ENCODE measurements at places on chromosomes 12 and 14. TPM values are rescaled to one million over a fixed set of nuclear protein-coding genes. Genes with fewer than 3 reads are reported as not detected.

GRCh38 chr12:64025174-64025958 lies 180.9 kb downstream of the SRGAP1 start:
- DNase-seq, result no peak

GRCh38 chr12:70178038-70178437 lies 65.2 kb upstream of the CNOT2 start:
- no peak for DNase-seq

- DNase-seq, result no peak
These were observed 13.5 kb upstream of the CMKLR1 start for GRCh38 chr12:108352591-108352990.

DNA sequence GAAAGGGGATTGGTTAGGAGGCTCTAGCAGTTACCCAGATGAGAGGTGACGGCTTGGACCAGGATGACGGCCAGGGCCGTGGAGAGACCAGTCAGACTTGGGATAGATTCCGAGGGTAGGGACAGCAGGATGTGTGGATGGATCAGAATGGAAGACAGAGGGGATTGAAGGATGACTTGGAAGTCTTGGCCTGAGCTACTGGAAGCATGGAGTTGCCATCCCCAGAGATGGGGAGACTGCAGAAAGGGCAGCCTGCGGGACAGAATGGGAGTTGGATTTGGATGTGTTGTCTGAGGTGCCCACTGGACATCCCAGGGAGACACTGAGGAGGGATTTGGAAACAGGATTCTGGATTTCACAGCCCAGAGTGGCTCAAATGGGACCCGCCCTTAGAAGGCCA lies 102.3 kb downstream of the CALM1 start:
- DNase-seq, result no peak

GRCh38 chr12:109827566-109828550 lies 5.3 kb downstream of the TRPV4 start:
- peak; percentile 31 for DNase-seq

DNA sequence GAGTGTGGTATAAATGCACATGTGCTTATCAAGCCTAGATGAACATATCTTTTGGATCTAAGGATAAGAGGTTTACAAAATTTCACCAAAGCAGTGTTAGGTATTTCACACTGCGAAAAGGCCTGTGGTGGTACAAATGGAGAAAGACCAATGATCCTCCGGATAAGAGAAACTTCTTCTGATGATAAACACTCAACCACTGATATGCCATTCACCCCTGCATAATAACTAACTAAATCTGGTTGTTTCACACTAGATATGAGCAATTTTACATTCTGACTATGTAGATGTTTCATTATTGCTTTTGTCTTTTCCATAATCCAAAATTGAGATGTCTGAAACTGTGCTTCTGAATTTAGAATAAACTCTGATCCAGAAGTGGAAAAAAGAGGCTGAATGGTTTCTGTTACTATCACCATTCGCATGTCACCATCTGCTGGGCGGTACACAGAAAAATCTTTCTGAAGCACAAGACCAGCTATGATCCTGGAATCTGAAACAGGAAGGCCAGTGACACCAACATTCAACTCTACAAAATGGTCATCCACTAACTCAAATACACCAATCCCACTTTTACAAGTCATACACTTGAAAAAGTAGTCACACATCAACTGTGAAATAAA lies 1.3 kb downstream of the BBS10 start:
- DNase-seq, result no peak

DNA sequence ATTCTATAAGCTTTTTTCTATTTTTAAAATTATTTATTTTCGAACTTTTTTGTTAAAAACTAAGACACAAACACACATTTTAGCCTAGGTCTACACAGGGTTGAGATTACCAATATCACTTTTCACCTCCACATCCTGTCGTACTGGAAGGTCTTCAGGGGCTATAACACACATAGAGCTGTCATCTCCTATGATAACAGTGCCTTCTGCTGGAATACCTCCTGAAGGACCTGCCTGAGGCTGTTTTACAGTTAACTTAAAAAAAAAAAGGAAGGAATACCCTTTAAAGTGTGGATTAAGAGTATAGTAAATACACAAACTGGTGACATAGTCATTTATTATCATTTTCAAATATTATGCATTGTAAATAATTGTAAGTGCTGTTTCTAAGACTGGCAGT lies 43.0 kb downstream of the RASSF8 start:
- no peak for DNase-seq

- no peak for DNase-seq
These were observed 14.2 kb downstream of the UBE3B start for GRCh38 chr12:109491671-109492070.

- DNase-seq, result no peak
These were observed 107.0 kb downstream of the PTCSC3 start for GRCh38 chr14:36069535-36069900.

- DNase-seq, result no peak
These were observed 506.1 kb downstream of the RMST start for GRCh38 chr12:97968641-97969197.

GRCh38 chr14:22300646-22301045 lies 288.4 kb downstream of the DAD1 start:
- no peak for DNase-seq

DNA sequence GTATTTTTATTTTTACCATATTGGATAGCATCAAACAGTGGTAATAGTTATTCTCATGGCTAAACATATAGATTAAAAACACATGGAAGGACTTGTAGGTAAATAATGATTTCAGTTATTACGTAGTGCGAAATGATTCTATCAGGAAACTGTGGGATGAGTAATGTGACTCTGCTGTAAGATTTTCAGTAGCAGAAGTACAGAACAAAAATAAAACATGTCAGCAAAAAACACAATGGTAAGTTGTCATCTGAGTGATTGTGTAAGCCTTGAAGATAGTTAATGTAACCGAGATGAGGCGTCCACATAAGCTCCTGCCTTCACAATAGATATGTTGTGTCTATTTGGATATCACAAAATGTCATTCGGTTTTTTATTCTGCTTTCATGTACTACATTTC lies 99.8 kb downstream of the BORCS5 start:
- DNase-seq, result no peak

GRCh38 chr12:96548384-96548783 lies 59.0 kb downstream of the CFAP54 start:
- DNase-seq, result no peak

- DNase-seq, result no peak
These were observed 13.6 kb downstream of the VEZT start for GRCh38 chr12:95231190-95231589.

- no peak for DNase-seq
These were observed 9.9 kb downstream of the GPHB5 start for GRCh38 chr14:63308723-63309317.

- peak; percentile 74 for DNase-seq
These were observed at the start of gene RAN for GRCh38 chr12:130871286-130872178. TSS of gene RAN (plus strand) at chr12:130872066. CDS start at chr12:130872594, 528 bp downstream.

DNA sequence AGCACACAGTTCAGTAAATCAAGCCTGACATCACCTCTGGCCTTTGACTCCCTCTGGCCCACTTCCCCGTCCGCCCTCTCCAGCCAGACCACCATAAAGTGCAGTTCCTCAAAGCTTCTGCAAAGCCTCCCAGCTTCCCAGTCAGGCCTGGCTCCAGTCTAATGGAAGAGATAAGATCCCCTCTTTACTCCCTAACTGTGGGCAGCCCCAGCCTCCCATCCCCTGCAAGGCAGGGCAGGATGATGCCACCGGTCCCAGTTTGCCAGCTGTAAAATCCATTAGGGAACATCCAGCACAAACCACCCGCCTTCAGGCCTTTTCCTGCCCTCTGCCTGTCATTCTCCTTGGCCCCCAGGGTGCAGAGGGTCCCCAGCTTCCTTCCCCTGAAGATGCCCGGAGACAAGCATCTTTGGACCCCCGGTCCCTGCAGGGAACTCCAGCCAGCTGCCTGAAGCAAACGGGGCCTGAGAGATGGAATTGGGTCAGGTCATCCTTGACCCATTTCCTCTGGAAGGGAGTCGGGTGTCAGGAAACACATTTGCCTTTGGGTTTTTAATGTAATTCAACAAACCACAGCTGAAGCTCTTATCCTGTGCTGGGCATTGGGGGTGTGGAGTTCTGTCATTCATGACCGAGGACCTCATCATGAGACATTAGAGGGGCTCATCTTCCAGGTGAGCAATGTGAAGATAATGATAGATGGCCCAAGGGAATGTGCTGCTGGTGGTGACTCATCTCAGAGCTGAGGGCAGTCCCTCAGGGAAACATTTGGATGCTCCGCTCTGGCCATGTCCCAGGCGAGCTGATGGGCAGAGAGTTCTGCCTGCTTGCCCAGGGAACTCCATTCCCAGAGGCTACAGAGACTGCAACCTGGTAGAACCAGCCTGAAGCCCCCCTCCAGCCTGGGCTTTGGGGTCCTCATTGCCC lies 93.8 kb upstream of the CLMN start:
- no peak for DNase-seq

DNA sequence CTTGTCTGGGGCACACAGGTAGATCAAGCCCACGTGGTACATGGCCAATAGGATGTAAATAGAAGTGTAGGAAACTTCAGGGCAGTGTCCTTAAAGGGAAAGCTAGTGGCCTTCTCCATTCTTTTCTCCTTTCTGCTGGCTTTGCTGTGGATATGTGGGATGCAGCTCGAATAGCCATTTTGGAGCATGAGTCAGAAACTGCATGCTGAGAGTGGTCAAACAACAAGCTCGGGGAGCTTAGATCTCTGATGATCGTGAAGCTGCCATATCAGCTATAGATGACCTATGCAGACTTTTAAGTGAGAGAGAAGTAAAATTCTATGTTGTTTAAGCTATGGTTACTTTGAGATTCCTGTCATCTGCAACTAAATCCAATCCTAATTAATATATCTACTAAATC lies 241.3 kb upstream of the DAAM1 start:
- no peak for DNase-seq

- DNase-seq, result no peak
These were observed 7.5 kb upstream of the AQP2 start for GRCh38 chr12:49942921-49943624.

- no peak for DNase-seq
These were observed 19.7 kb upstream of the FAM234B start for GRCh38 chr12:13024531-13024916.

DNA sequence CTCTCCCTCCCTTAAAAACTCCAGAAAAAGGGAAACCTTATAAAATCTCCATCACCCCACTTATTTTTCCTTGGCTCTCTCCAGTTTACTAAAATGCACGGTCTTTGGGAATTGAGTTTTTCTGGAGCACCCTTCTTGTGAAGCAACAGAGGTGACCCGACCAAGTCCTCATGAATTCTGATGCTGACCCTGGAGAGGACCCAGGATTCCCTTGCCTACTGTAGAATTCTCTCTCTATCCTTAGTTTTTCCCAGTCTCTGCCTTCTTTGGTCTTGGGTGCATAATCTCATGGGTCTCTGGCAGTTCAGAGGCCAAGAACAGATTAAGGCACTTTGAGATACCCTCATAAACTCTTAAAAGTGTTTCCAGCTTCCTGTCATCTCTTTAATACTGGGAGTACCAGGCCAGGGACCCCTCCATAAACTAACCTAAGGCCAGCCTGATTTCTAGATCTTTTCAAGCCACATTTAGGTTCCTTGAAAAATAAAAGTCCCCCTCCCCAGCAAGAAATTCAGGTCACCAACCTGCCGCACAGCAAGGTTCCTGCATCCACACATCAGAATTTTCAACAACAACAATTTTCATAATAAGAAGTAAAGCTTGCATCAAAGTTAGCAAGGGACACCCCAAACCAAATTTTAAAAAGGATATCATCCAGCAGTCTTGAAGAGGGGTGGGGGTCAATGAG lies 5.1 kb upstream of the HOXC4 start:
- DNase-seq, result no peak

DNA sequence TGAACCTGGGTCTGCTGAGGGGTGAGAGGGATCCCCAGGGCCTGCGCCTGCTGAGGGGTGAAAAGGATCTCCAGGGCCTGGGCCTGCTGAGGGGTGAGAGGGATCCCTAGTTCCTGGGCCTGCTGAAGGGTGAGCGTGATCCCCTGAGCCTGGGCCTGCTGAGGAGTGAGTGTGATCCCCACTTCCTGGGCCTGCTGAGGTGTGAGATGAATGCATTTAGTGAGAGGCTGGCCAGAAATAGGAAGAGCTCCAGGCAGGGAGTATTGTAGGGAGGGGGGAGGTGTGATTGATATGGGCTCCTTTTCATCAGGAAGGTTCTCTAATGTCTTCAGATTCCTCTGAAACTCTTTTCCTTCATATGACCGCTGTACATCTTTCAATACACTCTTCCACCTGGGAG lies 43.0 kb downstream of the FAM186A start:
- DNase-seq, result no peak

The CCDC196 gene
- total RNA-seq, result not detected

The TSPAN11 gene
- 10.7 TPM for total RNA-seq

The TC2N gene
- total RNA-seq, result 26.1 TPM

The KIF26A gene
- total RNA-seq, result 4.2 TPM

The MYRFL gene
- not detected for total RNA-seq

The TMEM117 gene
- 23.2 TPM for total RNA-seq

The RIC8B gene
- total RNA-seq, result 15.1 TPM

The ACOT4 gene
- 0.63 TPM for total RNA-seq

The CLEC2A gene
- total RNA-seq, result not detected

The NPFF gene
- total RNA-seq, result not detected

The LACRT gene
- total RNA-seq, result not detected

The USP44 gene
- total RNA-seq, result 25.5 TPM

The FGD4 gene
- 78.3 TPM for total RNA-seq

The AGAP2 gene
- 1.1 TPM for total RNA-seq

The TAS2R42 gene
- total RNA-seq, result not detected

The CLEC1B gene
- total RNA-seq, result not detected

All from tibial nerve (tissue), 4 donors.